HCT116 (cell line): ENCODE measurements at places on chromosomes 7 and 10. TPM values are rescaled to one million over a fixed set of nuclear protein-coding genes. Genes with fewer than 3 reads are reported as not detected.

DNA sequence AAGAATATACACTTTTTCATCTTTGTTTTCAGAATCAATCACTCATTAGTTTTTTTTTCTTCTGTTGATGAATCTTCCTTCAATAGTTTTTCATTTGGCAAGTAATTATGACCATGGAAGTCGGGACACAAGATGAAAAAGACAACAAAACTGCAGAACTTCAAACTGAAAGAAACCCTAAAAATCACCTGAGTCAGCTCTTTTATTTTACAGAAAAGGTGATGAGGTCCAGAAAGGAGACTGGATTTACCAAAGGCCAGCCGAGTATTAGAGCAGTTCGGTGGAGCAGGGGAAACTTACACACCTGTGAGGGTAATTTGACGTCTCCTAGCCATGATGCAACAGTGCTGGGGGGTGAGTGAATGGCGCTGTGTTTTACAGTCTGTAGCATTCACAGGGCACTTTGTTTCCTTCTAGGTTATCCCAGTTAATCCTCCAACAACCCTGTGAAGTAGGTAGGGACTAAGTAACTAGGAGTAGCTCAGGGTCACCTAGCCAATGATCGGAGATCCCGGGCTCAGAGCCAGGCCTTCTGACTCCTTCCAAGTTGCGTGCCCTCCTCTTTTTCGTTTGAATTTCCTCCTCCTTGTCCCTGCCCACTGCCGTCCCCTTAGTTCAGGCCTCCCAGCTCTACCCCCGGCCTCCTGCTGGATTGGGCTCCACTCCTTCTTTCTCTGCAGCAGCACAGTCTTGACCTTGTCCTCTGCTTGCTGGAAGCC, 14.0 kb downstream of the RBM20 start:
- no peak for DNase-seq

- DNase-seq: no peak
These were observed 223.8 kb downstream of the ZMYND11 start for GRCh38 chr10:359093-359492.

GRCh38 chr7:130488392-130489139, 3.3 kb upstream of the MEST start:
- no peak for DNase-seq

GRCh38 chr7:47271749-47272148, 310.2 kb downstream of the TNS3 start:
- no peak for DNase-seq

DNA sequence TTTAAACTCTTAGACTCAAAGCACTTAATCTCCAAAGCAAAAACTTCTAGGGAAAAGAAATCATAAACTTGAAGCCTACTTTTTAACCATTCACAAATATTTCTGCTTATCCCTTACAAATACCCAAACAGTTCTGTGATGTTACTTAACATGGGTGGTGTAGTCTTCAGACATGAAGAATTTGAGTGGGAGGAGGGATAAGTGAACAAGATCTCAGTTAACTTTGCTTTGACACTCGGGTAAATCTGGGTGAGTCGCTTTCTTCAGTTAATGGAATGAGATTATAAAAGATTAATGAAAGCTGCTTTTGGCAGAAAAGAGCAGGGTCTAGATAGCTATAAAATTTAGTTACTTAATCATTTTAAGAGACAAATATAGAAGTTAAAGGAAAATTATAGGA, 47.5 kb downstream of the RNF133 start:
- no peak for DNase-seq

DNA sequence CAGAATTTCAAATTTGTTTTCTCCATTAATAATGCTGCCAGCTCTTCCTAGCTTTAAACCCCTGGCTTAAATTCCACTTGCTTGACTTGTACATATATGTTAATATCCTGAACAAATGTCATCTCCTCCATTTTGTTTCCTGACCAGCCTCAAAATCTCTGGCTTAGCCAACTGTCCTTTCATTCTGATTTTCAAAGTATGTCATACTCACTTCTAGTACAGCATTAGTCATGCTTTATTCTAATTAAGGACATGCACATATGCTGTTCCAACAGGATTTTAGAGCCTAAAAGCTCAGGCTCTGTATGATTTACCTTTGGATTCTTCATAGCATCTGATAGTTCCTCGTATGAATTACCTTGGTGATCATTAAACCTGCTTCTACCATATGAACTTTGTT, 158.3 kb downstream of the ZNF438 start:
- DNase-seq: no peak

DNA sequence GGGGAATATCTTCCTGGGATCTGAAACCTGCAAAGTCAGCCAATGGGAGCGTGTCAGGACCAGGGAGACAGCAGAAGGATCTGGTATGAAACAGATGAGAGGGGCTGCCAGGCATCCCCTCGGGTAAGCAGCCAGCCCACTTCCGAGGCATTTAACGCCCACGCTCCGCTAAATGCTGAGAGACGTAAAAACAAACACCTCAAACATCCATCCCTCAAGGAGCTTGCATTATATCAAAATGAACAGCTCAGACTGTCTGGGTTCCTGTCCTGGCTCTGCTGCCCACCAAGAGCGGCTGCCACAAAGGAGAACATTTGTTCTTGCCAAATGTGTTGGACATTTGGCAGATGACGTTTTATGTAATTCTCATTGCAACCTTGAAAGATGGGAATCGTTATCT, 7.0 kb upstream of the SERPINE1 start:
- no peak for DNase-seq

DNA sequence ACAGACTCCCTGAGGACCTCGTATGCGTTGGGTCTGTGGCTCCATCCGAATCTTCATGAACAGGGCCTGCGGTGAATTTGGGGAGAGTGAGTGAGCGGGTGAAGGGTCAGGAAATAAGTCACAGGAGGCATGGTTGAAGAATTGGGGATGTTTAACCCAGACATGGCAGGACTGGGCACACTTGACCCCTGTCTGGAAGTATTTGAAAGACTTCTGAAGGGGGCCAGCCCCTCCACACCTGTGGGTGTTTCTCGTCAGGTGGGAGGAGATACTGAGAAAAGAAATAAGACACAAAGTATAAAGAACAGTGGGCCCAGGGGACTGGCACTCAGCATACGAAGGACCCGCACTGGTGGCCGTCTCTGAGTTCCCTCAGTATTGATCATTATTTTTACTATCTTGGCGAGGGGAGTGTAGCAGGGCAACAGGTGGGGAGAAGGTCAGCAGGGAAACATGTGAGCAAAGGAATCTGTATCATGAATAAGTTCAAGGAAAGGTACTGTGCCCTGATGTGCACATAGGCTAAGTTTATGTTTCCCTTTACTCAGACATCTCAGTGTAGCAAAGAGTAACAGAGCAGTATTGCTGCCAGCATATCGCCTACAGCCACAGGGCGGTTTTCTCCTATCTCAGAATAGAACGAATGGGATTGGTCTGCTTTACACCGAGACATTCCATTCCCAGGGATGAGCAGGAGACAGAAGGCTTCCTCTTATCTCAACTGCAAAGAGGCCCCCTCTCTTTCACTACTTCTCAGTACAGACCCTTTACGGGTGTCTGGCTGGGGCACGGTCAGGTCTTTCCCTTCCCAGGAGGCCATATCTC, 38.2 kb upstream of the PFKFB3 start:
- DNase-seq: no peak

DNA sequence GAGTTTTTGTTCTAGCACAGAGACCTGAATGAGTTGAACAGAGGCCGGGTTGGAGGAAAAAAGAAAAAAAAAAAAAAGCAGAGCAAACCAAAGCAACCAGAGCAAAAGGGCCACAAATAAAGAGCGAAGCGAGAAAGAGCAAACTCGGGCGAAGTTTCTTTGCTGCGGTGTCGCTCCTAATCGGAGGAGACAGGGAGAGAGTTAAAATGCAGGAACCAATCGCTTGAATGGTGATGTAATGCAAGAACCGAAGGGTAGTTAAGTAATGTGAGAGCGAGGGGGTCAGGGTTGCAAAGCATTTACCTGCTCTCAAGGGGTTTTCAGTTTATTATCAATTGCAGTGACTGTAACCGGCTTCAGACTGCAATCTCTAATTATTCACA, 271.7 kb downstream of the TRIL start:
- DNase-seq: no peak

DNA sequence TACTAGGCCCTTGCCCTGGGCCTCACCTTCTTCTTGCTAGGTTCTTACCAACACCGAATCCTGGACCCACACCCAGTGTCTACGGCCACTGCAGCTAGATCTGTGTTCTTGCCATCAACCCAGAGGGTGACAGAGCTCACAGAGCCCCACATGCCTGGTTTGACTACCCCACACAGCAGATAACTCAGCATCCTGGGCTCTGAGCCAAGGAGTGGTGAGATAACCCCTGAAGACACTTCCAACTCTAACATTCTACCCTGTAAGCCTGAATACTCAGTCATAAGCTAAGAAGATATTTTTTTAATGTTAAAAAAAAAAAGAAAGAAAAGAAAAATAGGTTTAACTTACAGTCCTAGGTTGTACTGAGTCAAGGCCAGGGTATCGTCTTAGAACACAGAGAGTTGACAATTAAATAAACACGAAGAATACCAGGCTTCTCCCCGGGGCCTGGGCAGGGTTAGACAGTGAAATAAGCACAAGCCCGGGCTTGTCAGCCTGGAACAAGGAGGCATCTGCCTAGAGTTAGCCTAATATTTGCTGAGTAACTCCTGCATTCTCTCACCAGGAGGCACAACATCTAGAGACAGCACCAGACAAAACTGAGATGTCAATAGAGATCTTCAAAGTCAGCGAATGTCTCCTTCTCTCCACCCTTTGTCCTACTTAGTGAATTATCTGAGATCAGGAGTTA, 556.5 kb upstream of the LRRN3 start:
- DNase-seq: no peak

DNA sequence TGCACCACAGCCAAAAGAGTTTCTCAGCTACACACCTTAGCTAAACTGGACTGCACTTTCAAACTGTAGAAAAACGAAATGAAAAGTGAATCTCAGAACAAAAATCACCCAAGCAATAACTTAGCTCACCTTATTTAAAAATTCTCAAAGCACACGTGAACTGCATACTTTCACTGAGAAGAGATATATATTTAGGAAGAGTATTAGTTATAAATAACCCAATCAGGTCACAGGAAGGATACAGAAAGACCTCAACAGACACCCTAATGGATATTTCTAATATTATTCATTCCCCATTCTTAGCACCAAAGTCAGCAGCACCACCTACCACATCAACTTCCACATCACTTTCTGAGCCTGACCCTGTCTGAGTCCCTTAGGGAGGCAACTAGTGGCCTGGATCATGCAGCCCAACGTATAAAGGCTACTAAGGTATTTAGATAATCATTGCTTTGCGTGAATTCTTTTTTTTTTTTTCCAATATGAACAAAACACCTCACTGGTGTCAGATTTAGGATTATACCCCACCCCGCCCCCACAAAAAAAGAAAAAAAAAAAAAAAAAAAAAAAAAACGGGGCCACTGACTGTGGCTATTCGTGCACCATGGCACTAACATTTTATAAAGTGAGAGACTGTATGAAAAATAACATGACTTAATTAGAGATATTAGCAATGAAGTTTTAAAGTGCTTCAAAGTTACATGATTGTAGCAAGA, 2.6 kb downstream of the ABI1 start:
- DNase-seq: no peak

- no peak for DNase-seq
These were observed 3.7 kb downstream of the PLPP4 start for GRCh38 chr10:120460776-120461175.

DNA sequence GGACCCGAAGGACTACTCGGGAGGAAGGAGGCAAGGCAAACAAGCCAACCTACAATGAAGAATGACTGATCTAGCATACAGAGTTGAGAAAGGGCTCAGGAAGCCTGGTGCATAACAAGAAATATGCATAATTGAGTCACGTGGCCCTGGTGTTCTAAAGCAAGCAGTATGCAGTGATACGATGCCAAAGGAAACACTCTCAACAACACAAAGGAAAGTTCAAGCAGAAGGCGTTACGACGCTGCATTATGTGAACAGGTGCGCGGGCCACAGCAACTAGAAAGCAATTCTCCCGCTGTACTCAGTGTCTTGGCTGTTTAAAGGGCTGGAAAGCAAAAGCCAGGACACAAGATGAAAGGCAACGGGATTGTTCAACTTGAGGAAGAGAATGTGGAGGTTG, 100.8 kb downstream of the PRTFDC1 start:
- no peak for DNase-seq

DNA sequence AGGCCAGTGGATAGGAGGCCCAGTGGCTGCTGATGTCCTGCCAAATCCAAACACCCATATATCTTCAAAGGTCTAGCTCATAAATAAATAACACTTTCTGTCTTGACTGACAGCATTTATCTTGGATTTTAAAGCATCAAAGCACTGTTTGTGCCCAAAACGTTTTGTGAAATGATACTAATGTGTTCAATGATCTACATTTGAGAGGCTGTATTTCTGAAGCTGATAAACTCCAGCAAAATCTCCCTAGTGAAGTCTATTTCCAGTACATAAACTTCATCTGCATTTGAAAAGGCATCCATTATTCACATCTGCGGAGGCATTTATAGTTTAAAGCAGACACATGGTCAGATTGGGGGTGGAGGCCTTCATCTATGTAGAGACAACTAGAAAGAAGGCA, 276.3 kb downstream of the HPSE2 start:
- DNase-seq: no peak

DNA sequence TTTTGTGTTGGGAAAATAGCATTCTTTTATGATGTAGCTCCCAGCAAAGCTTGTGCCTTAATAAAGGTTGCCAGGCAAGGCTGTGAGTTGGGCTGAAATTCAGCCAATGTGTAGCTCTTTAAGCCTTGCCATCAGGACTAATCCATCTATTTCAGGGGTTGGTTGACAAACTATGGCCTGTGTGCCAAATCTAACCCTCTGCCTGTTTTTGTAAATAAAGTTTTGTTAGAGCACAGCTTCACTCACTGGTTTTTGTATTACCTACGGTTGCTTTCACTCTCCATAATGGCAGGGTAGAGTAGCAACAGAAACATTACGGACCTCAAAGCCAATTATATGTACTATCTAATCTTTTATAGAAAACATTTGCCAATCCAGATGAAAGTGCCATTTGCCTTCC, 638.1 kb upstream of the POT1 start:
- no peak for DNase-seq

- DNase-seq: no peak
These were observed 11.1 kb upstream of the MDFIC start for GRCh38 chr7:114910787-114911186.

- DNase-seq: no peak
These were observed 65.5 kb downstream of the ZRANB1 start for GRCh38 chr10:125007436-125007835.

GRCh38 chr7:159015454-159016410, 128.9 kb downstream of the VIPR2 start:
- DNase-seq: no peak

Gene ZNF804B
- not detected for total RNA-seq

Gene CASTOR2
- total RNA-seq: 9.4 TPM

Gene ELOVL3
- total RNA-seq: 5.5 TPM

Gene ADRA2A
- 0.15 TPM for total RNA-seq

Gene SYCE1
- not detected for total RNA-seq

Gene ZNF365
- 1.8 TPM for total RNA-seq

Gene SFMBT2
- total RNA-seq: 0.02 TPM

Gene FAM25G
- total RNA-seq: not detected

Gene MYL10
- total RNA-seq: not detected

Gene NEUROD6
- not detected for total RNA-seq

Gene CALCR
- total RNA-seq: 0.10 TPM
